IMR-90 (cell line): ENCODE measurements at places on chromosomes 3 and 15. TPM values are rescaled to one million over a fixed set of nuclear protein-coding genes. Genes with fewer than 3 reads are reported as not detected.

C3orf80 gene
- polyA plus RNA-seq, result not detected in 2 replicates

EAF1 gene
- 5.7 and 7.0 TPM in 2 replicates for polyA plus RNA-seq

CLDN16 gene
- polyA plus RNA-seq, result 0.09 and 0.22 TPM in 2 replicates

ALDH1A2 gene
- not detected in 2 replicates for polyA plus RNA-seq

GRK7 gene
- not detected in 2 replicates for polyA plus RNA-seq

OR5K2 gene
- not detected in 2 replicates for polyA plus RNA-seq

PLA2G4D gene
- not detected in 2 replicates for polyA plus RNA-seq

CDHR4 gene
- polyA plus RNA-seq, result 0.07 TPM in 1 of 2 replicates, not detected in the other

GOLGA6D gene
- not detected in 2 replicates for polyA plus RNA-seq

NR1I2 gene
- polyA plus RNA-seq, result not detected in 2 replicates

WDR93 gene
- polyA plus RNA-seq, result not detected in 2 replicates

TRH gene
- polyA plus RNA-seq, result not detected in 2 replicates

ZPLD1 gene
- polyA plus RNA-seq, result 0.03 TPM in 1 of 2 replicates, not detected in the other
